Colonic mucosa (tissue), 4 donors: ENCODE measurements at places on chromosomes 5 and 9. TPM values are rescaled to one million over a fixed set of nuclear protein-coding genes. Genes with fewer than 3 reads are reported as not detected.

The OR1J2 gene
- total RNA-seq, result not detected

The ADAMTSL2 gene
- total RNA-seq, result 0.74 TPM

The ANKDD1B gene
- total RNA-seq, result 6.3 TPM

The FOXD4 gene
- not detected for total RNA-seq

The ENTPD2 gene
- total RNA-seq, result 20.5 TPM

The ZNF608 gene
- total RNA-seq, result 14.6 TPM

The ADAMTS2 gene
- total RNA-seq, result 2.9 TPM

The TMEM250 gene
- total RNA-seq, result 40.9 TPM

The PCDHB5 gene
- total RNA-seq, result 0.10 TPM

DNA sequence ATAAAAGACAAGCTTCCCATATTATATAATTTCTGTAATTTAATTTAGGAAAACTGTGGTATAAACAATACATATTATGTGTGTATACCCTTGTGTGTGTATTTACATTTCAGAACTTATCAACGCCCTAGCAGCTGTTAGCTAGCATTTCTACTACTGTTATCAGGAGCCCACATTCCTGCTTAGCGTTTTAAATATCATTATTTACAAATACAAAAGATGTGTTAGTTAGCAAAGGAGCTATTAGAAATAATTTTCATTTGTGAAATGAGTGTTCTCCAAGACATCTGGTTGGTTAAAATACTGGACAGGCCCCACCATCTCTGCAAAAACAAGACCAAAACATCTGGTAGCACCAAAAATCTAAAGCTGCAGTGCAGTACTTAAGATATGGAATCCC is 48.0 kb downstream of the EPB41L4A start:
- no peak for DNase-seq

- no peak for DNase-seq
These were observed 59.3 kb downstream of the TRIO start for GRCh38 chr5:14202462-14202861.

DNA sequence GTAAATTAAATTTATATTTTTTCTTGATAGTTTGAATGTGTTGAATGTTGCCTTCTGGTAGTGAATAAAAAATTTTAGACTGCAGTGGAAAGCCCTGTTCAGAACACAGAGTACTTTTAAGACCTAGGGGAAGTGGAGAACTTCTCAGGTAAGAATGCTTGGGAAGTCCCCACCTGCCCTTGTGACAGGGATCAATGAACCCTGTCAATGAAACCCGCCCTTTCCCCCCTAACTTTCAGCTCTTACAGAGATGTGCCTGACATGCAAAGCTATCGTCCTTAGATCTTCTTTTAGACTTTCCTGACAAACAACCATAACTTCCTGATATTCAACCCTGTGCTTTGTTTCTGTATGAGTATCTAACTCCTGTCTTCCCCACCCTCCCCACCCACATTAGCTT is 562.7 kb downstream of the TLE4 start:
- DNase-seq, result no peak

- no peak for DNase-seq
These were observed 6.7 kb upstream of the TMEM252 start for GRCh38 chr9:68547417-68547816.

GRCh38 chr9:85927076-85927475 is 13.9 kb upstream of the NAA35 start:
- DNase-seq, result no peak

- no peak for DNase-seq
These were observed 74.8 kb downstream of the ST8SIA4 start for GRCh38 chr5:100828071-100828897.

GRCh38 chr9:111944241-111944866 is 47.7 kb downstream of the UGCG start:
- no peak for DNase-seq

DNA sequence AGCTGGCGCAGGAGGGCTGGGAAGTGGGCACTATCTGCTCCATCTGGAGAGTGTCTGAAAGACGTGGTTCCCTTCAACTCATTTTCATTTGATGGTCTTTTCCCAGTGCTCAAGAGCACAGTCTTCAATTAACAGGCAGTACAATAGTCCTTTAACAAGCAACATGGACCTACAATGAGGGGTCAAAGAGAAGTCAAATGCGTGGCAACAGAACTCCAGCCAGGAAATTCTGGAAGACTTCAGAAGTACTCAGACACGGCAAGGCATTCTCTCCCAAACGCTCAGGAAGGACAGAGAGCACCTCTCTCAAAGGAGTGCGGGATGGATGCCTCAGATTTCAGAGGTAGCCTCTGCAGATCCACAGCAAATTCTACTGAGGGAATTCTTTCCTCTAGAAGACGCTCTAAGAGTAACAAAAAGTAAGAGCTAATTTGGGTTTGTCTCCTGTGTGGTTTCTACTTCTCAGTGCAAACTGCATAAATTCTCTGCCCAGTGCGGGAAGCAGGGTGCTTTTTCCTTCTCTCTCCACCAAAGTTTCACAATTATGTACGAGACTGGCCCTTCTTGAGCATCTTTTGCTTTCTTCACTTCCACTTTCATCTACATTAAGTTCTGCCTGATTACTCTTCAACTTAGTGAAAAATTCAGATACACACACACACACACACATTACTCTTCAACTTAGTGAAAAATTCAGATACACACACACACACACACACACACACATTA is 56.4 kb downstream of the LHFPL2 start:
- DNase-seq, result no peak

DNA sequence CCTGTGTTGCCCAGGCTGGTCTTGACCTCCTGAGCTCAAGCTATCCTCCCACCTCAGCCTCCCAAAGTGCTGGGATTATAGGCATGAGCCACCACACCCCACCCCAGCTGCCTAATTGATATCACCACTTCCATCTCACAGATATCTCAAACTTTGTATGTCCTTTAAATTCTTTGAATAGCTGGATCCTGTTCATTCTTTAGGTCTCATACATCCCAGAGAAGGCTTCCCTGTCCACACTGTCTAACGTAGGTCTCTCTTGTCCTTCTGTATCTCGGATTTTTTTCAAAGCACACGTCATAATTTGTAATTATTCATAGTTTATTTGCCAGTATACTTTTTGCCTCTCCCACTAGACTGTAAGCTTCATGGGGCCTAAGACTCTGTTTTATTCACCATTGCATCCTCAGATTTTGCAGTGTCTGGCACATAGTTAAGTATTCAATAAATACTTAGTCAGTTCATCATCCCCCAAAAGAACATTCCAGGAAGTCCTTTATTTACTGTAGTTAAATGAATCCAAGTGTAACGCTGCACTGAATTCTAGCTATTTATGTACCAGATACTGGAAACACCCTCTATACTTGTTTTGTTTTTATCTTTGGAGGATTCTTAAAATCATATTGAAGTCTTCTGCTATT is 10.5 kb downstream of the ARSK start:
- no peak for DNase-seq

- no peak for DNase-seq
These were observed 52.1 kb downstream of the TSSK1B start for GRCh38 chr5:113382731-113383130.

DNA sequence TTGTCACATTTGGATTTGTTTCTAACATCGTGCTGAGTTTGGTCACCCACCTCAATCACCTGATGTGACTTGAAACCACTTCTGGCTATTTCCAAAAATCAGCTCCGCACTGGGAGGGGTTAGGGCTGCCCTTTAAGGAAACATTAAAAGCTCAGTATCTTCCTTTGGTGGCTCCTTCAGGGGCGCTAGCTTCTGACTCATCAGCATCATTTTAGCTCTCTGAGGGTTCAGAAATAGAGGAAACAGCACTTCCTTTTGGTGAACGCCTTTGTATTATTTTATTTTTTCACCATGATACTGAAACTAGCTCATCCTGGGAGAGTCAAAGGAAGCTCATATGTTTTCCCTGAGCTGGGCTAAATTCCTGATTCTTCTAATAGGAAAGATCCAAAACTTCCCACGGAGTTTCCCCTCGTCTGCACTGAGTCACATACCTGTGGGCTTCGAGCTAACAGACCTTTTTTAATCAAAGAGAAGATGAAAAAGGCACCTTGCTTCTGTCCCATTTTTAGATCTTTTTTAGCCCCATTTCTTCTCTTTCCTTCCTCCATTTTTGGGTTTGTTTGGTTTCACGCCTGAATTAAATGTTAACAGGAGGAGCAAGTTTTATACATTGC is 48.2 kb downstream of the ROPN1L start:
- no peak for DNase-seq

GRCh38 chr5:107457138-107457537 is 213.6 kb downstream of the EFNA5 start:
- DNase-seq, result no peak

DNA sequence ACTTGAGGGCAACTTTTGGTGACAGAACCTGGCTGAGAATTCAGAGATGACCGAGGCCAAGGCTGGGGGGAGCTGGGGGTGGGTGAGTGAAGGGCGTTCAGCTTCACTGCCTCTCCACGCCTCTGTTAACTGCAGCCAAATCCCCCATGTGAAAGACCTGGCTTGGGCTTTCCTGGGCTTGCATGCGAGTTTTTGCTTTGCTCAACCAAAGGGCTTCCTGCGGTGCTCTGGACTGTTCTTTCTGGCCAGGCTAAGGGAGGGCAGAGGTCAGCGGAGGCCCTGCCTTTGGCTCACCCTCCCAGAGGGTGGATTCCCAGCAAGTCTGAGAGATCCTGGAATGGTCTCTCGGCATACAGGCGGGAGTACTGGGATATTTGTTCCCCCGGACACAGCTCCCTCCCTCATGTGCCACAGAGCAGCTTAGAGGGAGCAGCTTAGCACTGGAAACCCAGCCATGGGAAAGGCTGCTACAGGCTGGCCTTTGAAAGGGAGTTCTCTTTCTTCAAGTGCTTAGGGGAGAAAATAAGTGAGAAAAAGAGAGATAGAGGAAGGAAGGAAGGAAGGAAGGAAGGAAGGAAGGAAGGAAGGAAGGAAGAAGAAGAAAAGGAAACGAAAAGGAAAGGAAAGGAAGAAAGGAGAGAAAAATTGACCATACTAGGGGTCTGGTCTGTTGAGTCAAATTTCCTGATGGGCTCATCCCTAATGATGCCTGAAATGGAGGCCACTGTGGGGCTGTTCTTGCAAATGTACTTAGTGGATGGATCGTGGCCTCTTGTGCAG is 158.8 kb downstream of the FGF18 start:
- DNase-seq, result peak; percentile 13

DNA sequence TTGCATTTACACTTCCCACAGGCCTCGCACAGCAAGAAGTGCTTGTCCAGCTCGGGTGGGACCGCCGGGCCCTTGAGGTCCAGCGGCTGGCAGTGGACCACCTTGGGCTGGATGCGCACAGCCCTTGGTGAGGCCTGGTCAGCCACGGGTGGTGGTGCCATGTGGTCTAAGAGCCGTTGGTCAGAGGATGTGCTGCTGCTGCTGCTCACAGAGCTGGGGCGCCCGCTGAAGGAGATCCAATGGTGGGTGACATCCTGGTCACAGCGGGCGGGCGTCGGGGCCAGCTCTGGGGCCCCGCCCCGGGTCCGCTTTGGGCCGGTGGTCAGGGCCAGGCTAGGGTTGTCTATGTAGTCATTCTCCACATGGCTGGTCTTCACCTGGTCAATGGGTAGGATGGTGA is 10.2 kb downstream of the SPRY4 start:
- no peak for DNase-seq

DNA sequence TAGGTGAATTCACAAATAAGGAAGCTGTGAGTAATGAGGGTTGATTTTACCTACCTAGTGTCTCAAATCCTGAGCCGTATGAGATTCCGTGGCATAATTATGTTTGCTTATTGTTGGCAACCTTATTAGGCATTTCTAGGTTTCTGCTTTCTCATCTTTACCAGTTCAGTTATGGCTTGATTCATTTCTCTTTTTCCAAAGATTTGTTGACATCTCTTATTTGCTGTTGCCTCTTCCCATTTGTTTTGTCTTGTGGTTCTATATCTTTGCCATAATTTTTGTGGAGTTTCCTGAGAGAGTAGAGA is 470 bp downstream of the IL31RA start:
- DNase-seq, result no peak

GRCh38 chr5:139600336-139600949 is 39.3 kb downstream of the UBE2D2 start:
- DNase-seq, result no peak

- no peak for DNase-seq
These were observed 123.0 kb downstream of the COL23A1 start for GRCh38 chr5:178467205-178467567.

DNA sequence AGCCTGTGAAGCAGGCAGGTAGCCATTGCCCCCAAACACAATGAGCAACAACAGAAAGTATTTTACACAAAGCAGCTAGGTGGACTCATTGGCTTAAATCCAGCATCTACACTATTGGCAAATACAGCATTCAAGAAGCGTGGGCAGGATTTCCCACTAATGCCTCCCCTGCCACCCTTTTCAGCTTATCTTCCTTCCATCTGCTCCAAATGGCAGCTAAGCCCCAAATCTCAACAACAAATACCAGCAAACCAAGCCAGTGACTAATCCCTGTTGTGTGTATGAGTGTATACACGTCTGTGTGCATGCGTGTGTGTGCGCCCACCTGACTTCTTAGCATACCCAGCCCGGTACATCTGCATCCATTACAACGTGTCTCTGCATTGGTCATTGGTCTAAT is 151.2 kb upstream of the WWC1 start:
- no peak for DNase-seq

GRCh38 chr5:15634591-15635288 is 134.8 kb downstream of the FBXL7 start:
- no peak for DNase-seq

- DNase-seq, result no peak
These were observed 25.6 kb upstream of the SPIN1 start for GRCh38 chr9:88362681-88363080.

GRCh38 chr5:74480201-74480600 is 160.3 kb downstream of the ENC1 start:
- DNase-seq, result no peak

- no peak for DNase-seq
These were observed 200.6 kb upstream of the IRX1 start for GRCh38 chr5:3394891-3395599.

- DNase-seq, result peak; percentile 58
These were observed 346.9 kb downstream of the ZSWIM6 start for GRCh38 chr5:61678966-61679365.
